Mucosa of gallbladder (tissue), 1 donor: ENCODE measurements at places on chromosomes 7 and 10.

GRCh38 chr7:82676777-82677463, 233.3 kb upstream of the CACNA2D1 start:
- no peak for DNase-seq

DNA sequence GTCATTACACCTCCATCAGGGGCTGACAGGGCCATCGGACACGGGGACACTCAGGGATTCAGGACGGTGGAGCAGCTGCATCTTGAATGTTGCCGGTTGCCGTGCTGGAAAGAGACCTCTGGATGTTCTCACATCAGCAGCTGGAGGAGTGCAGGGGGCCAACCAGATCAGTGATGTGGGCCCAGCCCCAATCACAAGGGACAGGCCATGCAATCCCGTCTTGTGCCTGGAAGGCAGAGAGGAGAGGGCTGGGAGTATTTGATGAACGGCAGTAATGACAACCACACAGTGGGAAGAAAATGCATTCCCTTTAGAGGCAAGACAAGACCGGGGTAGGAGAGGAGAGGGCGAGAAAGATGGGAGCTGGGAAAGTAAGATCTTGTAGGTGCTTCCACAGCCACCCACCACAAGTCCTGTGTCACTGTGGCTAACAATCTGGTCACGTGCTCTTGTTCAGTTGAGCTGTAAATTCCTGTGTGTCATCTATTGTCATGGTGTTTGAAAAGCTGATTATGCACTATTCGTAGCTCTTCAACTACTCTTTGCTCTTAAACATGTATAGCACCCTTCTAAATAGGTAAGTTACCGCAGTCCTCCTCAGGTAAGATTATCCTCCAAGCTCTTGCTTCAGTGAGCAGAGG, 85.9 kb upstream of the LEP start:
- DNase-seq = no peak

- no peak for DNase-seq
Observed at GRCh38 chr7:80770675-80771081, 132.2 kb downstream of the CD36 start.

DNA sequence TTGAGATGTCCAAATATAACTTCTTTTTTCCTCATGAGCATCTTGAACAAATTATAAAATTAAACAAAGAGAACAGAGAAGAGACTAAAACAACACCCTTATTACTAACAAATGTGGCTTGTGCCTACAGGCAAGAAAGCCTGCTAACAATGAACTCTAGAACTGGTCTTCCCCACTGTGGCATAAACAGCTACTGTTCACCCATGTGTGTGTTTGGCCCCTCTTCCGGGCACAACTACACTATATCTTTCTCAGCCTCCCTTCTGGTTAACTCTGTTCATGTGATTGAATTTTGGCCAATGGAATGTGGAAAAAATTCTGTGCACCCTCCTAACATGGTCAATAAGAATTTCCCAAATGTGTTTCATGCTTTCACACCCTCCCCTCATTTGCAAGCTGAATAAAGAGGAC, 117.0 kb downstream of the KBTBD2 start:
- DNase-seq = no peak

DNA sequence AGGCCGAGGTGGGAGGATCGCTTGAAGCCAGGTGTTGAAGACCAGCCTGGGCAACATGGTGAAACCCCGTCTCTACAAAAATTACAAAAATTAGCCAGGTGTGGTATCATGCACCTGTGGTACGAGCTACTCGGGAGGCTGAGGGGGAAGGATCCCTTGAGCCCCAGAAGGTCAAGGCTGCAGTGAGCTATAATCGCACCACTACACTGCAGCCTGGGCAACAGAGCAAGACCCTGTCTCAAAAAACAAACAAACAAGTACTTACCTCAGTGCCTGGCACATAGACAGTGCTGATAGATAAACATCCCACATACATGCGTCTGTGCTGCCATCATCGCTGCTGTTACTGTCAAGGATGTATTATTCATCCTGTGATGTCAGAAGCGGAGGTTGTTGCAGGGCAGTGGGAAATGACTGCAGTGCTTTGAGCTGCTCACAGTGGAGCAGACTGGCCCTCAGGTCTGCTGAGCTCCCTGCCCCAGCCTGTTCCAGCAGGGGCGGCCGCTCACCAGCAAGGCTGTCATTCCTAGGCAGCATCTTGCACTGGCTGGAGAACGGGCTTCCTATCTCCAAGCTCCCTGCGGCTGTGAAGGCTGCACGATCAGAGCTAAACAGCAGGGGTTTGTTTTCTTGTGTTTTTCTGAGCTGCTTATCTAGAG, 18.6 kb downstream of the FOXK1 start:
- no peak for DNase-seq

DNA sequence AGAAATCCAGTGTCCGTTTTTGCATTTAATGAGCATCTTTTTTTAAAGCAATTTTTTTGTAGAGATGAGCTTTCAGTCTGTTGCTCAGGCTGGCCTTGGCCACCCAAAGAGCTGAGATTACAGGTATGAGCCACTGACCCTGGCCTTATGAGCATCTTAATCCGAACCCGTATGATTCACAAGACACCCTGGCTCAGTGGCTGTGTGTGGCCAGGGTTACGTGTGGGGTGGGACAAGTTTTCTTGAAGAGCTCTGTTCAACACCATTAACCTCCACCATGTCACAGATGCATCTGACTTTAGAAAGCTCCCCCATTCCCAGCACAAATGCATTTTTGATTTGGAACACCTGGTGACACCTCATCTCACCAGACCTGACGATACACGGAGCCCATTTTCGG, 166.5 kb upstream of the PITRM1 start:
- no peak for DNase-seq

- no peak for DNase-seq
Observed at GRCh38 chr7:41584746-41585145, 118.1 kb downstream of the INHBA start.

DNA sequence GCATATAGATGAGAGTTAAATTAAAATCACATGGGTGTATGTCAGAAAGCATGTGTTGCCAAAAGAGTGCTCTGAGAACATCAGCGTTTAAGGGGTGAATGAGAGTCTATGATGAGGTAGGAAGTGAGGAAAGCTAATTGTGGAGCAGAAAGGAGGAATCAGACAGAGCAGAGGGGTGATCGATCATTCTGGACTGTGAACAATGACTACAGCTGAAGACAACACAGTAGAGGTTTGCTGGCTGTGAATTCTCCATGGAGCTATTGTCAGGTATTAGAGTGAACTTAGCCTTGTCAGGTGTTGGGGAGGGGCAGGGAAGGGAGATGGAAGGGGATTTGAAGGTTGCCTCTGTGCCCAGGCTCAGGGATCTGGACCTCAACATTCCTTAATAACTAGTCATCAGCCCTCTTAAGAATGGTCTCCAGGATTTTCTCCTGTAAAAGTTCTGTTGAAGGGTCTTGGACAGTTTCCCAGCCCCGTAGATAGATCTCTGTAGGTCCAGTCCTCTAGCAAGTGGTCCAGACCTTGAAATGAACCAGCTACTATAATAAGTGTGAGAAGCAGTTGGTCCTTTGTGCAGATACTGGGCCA, 57.1 kb downstream of the KIF5B start:
- no peak for DNase-seq

GRCh38 chr7:80707318-80707717, 68.9 kb downstream of the CD36 start:
- DNase-seq = no peak

DNA sequence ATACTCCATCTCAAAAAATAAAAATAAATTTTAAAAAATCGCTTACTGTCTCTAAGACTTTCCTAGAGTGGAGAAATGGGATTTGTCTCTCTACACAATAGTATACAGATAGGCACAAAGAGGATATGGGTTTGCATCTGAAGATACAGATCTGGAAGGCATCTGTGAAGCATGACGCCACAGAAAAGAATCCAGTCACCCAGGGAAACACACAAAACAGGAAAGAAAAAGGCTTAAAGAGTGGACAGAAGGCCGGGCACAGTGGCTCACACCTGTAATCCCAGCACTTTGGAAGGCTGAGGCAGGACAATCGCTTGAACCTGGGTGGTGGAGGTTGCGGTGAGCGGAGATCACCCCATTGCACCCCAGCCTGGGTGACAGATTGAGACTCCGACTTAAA, 61.3 kb downstream of the SKIDA1 start:
- DNase-seq = no peak

GRCh38 chr10:50618624-50619023, 5.1 kb downstream of the SGMS1 start:
- no peak for DNase-seq

- DNase-seq = no peak
Observed at GRCh38 chr10:69056536-69057260, 31.2 kb upstream of the SRGN start.

DNA sequence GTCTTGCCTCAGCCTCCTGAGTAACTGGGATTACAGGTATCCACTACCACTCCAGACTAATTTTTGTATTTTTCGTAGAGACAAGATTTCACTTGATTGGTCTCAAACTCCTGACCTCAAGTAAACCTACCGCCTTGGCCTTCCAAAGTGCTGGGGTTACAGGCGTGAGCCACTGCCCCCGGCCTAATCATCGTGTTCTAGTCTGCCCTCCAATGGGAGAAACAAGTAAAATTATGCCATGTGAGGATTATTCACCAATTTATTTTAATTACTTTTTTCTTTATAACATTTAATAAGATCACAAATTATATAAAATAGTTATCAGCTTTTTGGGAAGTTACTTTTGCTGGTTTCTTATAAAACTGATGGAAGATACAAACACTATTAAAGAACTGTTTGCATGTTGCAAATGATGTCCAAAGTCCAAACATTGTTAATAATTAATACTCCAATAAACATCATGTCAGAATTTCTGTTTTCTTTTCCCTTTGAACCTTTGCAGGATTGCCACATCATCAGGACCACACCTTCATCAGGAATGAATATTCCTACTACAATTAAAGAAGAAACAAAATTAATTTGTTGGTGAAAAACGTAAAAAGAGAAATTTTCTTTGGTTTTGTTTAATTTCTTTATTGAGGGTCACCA, 786 bp upstream of the AKR1C4 start:
- no peak for DNase-seq

DNA sequence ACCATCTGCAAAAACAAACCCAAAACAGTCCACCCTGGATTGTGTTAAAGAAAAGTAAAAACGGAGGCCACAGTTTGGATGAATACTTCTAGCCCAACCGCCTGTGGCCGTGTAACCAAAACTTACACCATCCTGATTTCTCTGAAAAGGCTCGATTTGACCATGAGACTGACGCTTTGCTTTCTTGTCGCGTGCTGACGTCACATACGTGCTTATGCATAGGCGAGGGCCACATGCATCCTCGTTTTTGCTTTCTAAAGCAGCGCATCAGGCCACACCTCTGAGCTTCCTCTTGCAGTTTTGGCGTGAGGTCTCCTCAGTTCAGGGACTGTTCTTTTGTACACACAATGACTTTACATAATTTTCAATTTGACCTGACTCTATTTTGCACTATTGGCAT, 526.6 kb downstream of the GLRX3 start:
- DNase-seq = no peak

GRCh38 chr7:141949451-141949850, 2.7 kb upstream of the CLEC5A start:
- no peak for DNase-seq

GRCh38 chr10:31648966-31649365, 279.7 kb downstream of the ARHGAP12 start:
- no peak for DNase-seq

DNA sequence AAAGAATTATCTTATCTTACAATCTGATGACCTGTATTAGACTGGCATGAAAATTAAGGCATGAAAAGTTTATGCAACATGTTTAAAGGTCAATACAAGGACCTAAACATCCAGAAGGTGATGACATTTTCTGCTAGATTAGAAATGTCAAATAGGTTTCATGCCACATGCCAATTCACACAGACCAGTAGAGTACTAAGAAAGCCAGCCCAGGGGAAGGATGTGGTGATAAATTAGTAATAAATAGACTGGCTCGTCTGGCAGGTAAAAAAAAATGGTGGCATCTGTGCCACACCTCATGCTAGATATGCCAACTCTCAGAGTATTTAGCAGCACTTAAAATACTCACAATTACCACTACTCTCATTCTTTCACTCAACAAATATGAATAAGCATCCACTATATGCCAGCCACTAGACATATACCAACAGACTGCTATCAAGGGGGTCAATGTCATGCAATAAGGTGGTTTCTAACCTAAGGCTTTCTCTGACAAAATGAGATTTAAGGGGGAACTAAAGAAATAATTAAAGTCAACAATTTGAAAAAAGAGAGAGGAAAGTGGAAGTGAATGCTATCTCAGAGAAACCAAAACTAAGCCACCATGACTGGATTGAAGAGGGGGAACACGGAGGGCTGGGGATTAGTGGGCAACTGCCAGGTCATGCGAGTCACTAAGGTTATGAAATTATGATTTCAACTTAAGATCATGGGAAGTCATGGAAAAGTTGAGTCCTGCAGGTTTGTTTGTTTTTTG, 83.5 kb downstream of the SGMS1 start:
- DNase-seq = no peak

DNA sequence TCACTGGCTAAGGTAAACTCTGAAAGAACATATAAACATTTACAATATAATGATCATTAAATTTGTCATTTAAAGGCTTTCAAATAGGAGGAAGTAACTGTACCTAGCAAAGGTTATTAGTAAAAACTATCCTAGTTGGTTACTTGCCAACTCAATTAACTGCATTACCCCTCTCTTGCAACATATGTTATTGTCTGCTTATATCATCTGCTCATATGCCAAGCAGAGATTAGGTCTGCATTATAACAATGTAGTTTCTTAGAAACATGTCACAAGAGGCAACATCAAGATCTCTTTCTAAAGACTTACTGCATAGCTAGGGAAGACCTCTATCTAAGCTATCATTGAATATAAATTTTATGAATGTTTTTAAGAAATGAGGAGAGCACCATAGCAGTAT, 132.5 kb downstream of the RELN start:
- no peak for DNase-seq

GRCh38 chr10:107553470-107553869, 389.0 kb upstream of the SORCS1 start:
- DNase-seq = no peak

- no peak for DNase-seq
Observed at GRCh38 chr7:111025006-111025405, 65.9 kb upstream of the LRRN3 start.

GRCh38 chr7:133560900-133561299, 308.0 kb downstream of the EXOC4 start:
- DNase-seq = no peak

- no peak for DNase-seq
Observed at GRCh38 chr10:60733826-60734225, 44.5 kb upstream of the CDK1 start.

DNA sequence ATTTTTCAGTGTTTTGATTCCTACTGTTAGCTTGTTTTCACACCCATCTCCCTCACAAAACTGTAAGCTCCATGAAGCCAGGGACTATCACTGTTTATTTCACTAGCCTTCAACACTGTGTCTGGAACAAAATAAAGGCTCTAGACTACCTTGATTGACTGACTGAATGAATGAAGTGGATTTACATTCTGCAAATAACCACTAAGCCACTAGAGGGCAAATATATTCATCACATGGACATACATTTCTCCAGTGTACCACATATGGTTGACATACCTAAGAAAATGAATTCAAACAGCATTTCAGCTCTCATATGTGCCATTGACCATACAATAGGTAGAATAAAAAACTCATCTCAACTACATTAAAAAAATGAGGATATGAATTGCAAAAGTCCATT, 185.9 kb downstream of the RAB11FIP2 start:
- no peak for DNase-seq
